ENCODE measurements at places on chromosomes 4 and X.

DNA sequence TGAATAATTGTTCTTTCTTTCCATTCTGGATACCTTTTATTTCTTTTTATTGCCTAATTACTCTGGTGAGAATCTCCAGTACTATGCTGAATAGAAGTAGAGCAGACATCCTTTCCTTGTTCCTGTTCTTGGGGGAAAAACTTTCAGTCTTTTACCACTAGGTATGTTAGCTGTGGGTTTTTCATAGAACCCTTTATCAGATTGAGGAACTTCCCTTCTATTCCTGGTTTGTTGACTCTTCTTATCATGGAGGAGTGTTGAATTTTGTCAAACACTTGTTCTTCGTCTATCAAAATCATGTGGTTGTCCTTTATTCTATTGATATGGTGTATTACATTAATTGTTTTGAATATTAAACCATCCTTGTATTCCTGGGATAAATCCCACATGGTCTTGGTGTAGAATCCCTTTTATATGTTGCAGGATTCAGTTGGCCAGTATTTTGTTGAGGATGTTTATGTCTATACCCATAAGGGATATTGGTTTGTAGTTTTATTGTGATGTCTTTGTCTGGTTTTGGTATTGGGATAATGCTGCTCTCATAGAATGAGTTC, 23.6 kb downstream of the SH3BP2 start:
- no peak for DNase-seq

- DNase-seq: no peak
Measured at GRCh38 chr4:687971-688853, 739 bp downstream of the SLC49A3 start.

DNA sequence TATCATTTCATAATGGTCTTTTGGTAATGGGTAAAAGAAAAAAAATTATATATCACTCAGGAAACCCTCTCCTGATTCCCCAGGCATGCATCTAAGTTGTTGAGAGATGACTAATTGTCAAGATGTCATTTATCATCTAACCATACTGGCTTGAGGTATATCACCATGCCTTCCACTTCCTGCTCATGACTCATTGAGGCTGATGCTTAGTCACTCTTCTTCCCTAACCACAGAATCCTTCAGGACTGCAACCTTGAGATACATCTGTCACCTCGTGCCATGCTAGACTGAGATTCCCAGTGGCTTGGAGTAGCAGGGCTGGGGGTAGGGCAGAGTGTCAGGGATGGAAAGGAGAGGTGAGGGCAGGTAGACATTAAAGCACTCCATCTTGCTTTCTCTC, 782.5 kb upstream of the INTU start:
- DNase-seq: peak; percentile 0

- peak; percentile 13 for DNase-seq
Measured at GRCh38 chr4:170336238-170336775, 246.6 kb upstream of the AADAT start.

- peak; percentile 2 for DNase-seq
Measured at GRCh38 chrX:11531226-11531625, 134.5 kb downstream of the ARHGAP6 start.

GRCh38 chr4:47790105-47790504, 47.8 kb downstream of the CORIN start:
- no peak for DNase-seq

DNA sequence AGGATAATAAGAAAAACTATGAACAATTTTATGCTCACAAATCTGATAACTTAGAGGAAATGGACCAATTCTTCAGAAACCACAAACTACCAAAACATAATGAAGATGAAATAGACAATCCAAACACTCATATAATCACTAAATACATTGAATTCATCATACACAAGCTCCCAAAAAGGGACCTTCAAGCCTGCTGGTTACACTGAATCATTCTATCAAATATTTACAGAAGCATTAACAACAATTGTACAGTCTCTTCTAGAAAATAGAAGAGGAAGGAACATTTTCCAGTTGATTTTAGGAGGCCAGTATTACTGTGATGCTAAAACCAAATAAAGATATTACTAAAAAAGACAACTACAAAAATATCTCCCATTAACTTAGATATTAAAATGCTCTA, 88.3 kb downstream of the IL15 start:
- DNase-seq: no peak

DNA sequence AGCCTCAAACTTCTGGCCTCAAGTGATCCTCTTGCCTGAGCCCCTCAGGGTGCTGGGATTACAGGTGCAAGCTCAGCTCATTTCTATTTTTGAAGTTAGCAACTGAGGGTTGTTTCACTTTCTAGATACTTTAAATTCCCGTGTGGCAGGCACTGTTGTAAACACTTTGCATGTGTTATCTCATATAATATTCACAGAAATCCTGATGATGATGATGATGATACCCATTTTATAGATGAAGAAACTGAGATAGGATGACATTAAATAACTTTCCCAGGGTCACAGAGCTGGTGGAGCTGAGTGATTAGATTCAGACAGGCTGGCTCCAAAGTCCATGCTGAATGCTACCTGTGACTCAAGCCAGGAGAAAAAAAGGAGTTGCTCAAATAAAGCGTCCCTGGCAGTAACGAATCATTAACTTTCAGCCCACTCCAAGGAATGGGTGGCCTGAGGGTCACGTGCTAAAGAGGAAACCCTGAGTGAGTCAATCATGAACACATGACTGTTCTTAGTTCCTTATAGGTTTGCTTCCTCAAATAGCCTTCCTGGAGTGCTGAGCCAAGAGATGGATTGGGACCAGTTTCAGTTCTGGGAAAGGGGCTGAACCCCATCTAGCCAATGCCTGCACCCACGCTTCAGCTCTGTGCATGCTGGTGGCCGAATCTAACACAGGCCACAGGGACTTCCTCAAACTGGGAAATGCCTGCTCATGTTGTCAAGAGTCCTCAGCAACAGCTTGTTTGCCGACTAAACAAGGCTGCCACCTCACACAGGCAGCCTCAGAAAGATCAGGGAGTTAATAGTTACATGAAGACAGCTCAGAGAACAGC, 52.8 kb downstream of the RBM47 start:
- peak; percentile 82 for DNase-seq

DNA sequence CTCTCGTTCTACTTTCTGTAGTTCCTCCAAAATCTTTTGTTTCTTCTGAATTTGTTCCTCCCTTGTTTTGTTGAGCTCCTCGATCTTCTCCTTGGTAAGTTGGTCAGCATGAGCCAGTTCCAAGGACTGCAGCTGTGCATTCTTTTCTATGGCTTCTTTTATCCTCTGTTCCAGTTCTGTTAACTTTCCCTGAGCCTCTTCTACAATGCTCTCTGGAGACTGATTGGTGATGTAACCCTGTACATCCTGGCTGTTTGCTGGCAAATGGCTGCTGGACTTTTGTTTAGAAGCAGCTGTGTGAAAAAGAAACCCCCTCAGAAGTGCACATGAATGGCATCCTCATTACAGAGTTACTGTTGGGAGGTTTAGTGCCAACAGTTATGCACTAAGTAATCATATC, 70.5 kb upstream of the COX18 start:
- DNase-seq: no peak

GRCh38 chr4:174749091-174749490, 80.0 kb downstream of the GLRA3 start:
- DNase-seq: peak; percentile 25

- DNase-seq: peak; percentile 18
Measured at GRCh38 chr4:76585272-76585671, 150.2 kb downstream of the SHROOM3 start.

GRCh38 chrX:30312858-30313257, 3.7 kb upstream of the NR0B1 start:
- DNase-seq: no peak

- DNase-seq: peak; percentile 84
Measured at GRCh38 chr4:168560184-168561180, 63.6 kb downstream of the PALLD start.

- DNase-seq: peak; percentile 37
Measured at GRCh38 chr4:81032771-81033684, 2.5 kb downstream of the BMP3 start.

DNA sequence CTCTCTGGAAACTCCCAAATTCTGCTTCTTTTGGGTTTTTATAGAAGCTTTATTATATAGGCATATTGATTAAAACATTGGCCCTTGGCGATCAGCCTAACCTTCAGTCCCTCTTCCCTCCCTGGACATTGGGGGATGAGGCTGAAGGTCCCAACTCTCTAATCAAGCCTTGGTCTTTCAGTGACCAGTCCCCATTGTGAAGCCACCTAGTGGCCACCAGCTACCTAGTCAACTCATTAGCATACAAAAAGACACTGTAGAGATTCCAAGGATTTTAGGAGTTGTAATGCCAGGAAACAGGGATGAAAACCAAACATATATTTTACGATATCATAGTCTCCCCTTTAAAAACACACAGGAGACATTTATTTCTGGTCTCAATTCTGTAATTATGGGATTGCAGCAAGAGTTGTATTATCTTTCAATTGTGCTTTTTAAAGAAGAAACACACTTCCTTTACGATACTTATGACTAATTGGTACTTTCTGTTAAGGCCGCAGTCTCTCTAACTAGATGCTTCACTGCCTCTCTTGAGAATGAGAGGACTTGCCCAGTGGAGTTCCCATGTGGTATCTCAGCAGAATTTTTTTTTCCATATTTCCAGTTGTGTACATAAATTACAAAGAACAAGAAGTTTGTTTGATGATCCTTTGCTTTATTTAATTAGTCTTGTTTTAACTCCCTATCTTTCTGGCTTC, 58.2 kb downstream of the WDR17 start:
- DNase-seq: peak; percentile 54

DNA sequence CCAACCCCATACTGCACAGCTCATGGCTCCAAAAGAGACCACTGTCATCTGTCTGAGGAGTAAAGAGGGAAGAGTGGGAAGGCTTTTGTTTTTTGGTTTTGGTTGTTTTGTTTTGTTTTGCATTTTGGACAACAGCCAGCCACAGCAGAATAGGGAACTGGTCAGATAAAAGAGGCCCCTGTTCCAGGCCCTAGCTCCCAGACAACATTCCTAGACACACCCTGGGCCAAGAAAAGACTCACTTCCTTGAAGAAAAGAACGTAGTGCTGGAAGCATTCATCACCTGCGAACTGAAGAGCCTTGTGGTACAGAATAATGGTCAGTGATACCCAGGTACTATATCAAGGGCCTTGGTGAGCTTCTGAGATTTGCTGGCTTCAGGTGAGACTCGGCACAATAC, 619.4 kb upstream of the SPANXN1 start:
- DNase-seq: no peak

DNA sequence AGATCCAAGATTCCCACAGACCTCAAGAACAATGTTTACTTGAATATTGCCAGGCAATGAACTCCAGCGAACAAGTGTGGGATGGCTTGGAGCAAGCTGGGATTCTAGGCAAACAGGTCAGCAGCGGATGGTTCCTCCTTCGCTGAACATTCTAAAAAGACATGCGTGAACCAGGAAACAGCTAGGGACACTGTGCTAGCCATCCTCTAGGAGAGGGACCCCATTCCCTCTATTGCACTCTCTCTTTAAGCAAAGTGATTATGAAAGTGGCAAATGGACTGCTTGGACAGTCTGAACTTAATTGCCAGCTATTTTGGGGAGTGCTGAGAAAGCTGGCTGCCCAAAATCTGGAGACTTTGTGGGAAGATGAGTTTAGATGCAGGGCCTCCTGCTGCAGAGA, 29.9 kb upstream of the TEC start:
- no peak for DNase-seq

- no peak for DNase-seq
Measured at GRCh38 chrX:148874636-148875246, 374.3 kb downstream of the AFF2 start.

GRCh38 chrX:46317163-46317562, 228.1 kb downstream of the ZNF674 start:
- DNase-seq: peak; percentile 8

GRCh38 chr4:27836523-27836922, 975.9 kb downstream of the STIM2 start:
- DNase-seq: no peak

- no peak for DNase-seq
Measured at GRCh38 chr4:184697956-184698355, 35.9 kb downstream of the CENPU start.

DNA sequence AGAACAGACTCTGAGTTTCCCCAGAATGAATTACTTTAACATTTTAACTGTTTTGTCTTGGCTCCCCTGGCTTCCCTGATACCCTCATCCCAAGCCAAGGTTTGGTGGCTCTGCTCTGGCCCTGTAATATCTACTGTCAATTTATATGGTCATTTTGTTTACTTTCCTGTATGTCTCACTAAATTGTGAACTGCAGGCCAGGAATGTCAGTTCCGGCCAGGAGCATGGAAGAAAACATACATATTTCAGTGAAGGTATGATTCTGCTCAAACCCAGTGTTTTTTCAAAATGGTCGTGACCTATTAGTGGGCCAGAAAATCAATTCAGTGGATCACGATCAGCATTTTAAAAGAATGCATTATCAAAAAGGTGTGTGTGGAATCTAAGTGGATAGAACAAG, 1.2 kb downstream of the RPGR start:
- no peak for DNase-seq

- DNase-seq: no peak
Measured at GRCh38 chr4:113541933-113542332, 219.6 kb downstream of the CAMK2D start.

DNA sequence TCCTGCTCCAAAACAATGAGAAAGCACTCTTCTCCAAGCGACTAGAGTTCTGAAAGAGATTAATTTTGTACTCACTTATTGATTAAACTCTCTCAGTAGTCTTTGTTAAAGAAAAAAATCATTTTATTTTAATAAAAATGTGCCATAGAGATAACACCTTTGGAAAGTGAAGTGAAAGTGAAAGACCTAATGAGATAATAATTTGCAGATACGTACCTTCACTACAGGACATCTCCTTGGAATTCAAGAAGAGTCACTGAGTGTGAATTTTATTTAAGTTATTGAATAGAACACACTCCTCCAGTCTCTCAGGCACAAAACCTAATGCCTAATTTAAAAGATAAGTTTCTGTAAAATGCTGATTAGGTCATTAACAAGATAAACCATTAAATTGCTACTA, 1070.6 kb upstream of the GRID2 start:
- DNase-seq: no peak

GRCh38 chr4:183053681-183054080, 45.4 kb upstream of the WWC2 start:
- no peak for DNase-seq

DNA sequence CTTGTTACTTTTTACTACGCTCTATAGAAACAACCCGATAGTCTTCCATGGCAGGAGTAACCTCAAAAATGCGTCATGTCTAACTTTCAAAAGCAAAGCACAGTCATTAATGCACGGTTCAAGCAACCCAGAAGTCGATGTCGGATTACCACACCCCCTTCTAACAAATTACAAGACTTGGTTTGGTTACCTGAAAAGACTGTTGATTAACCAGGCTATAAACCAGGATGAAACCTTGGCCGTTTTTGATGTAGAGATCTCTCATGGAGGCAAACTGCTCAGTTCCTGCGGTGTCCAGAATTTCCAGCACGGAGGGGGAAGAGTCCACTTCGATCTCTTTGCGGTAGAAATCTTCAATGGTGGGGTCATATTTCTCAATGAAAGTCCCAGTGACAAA, 2.4 kb downstream of the RAP2C start:
- DNase-seq: no peak

DNA sequence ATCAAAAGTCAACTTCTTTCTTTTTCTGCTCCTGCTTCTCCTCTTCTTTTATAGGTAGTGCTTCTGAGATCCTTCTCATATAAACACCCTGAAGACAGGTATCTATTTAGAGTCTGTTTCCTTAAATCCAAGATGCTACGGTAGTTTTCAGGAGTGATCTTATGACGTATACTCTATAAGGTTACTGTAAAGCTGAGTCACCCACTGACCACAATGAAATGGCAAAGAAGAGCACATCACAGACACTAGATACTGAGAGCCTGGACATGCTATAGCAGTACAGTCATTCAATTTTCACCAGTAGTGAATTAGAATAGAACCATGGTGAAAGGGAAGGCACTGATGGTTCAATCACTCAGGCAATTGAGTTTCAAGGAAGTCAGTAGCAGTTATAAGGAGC, 412.5 kb downstream of the ADAM29 start:
- DNase-seq: no peak
